ENCODE measurements at places on chromosomes 13 and 19.

DNA sequence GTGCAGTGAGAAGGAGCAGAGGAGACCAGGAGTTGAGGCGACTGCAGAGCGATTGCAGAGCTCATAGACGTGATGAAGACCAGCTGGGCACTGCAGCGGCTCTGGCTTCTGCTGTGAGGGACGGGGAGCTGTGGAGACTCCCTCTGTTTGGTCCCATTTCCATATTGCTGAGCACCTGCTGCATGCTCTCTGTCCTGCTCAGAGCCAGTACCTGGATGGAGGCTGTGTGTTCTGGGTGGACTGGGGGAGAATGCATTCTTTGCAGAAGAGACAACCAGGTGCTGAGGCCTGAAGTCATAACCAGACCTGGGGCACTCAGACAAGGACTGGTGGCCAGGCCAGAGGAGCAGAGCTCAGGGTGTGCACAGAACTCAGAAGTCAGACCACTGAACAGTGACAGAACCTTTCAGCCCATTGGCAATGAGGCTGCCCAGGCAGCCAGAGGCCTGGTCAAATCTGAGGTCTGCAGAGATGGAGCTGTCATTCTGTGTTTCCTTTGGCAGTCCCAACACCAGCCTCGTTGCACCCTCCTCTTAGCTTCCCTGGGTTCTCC, 1.3 kb upstream of the A1BG start:
- DNase-seq, result no peak

DNA sequence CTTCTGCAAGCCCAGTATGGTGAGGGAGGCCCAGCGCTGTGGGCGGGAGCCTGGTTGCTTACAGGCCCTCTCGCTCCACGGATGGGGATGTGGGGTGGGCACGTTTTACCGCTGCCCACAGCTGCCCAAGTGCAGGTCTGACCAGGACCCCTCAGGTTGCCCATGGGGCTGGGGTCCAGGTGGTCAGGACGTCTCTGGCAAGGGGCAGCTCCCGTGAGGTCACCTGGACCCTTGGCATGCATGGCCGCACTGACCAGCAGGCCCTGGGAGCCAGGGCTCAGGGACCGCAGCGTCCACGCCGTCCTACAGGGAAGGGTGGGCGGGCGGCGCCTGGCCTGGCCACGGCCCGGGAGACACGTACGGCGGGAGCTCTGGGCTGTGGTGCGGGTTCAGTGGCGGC, 32.8 kb downstream of the GAS6 start:
- DNase-seq, result no peak

GRCh38 chr19:56547535-56547934, 8.8 kb downstream of the ZFP28 start:
- no peak for DNase-seq

DNA sequence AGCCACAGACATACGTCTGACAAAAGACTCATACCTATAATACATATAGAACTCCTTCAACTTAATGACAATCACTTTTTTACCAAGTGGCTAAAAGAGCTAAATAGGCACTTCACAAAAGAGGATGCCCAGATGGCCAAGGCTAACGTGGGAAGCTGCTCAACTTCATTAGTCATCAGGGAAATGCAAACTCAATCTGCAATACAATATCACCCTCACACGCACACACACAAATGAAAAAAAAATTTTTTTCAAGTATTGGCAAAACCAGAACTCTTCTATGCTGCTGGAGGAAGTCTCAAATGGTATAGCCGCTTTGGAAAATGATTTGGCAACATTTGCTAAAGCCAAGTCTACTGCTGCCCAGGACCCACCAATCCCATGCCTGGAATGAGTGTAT, 14.6 kb upstream of the DNMT1 start:
- no peak for DNase-seq

DNA sequence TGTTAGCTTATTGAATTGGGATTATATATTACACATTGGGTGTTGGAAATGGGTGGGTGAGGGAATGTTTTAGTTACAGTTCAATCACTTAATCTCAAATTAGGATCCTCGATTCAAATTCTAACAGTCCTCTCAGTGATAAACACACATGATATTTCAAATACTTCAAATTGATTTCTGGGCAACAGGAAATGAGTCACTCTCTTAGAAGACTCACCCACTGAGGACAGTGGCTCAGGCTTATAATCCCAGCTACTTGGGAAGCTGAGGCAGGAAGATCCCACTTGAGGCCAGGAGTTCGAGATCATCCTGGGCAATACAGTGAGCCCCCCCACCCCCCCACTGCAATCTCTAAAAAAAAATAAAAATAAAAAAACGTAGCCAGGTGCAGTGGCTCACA, 435.3 kb downstream of the KLF12 start:
- no peak for DNase-seq

DNA sequence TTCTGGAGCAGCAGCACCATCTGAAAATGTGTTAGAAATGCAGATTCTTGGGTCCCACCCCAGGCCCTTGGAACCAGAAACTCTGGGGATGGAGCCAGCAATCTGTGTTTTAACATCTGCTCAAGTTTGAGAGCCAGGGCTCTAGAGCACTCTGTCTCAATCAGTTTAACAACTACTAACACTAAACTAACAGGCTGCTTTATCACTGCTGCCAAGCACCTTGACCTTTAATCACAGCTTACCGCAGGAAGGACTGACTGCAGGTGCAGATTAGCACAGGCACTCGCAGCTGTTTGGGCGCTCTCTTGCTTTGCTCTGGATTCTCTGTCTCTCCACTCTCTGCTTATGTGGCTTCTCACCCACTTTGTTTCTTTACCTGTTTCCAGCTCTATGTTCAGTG, 163.5 kb downstream of the MTUS2 start:
- no peak for DNase-seq

- no peak for DNase-seq
These were observed 49.4 kb downstream of the SACS start for GRCh38 chr13:23384111-23384510.

DNA sequence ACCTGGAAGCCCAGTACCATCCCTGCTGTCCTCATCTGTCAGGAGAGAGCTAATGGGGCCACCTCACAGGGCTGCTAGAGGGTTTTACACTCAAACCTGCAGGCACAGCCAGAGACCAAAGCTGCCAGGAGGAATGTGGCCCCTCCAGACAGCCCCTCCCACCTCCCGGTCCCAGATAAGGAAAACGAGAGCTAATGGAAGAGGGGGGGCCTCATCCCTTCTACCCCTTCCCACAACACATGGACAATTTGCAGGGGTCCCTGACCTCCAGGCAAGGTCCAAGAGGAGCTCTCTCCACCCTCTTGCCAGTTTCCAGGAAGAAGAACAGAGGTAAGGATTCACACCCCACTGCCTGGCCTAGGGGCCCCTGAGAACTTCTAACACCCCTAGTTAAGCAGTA, 1.6 kb upstream of the PEPD start:
- no peak for DNase-seq

GRCh38 chr19:48194041-48194843, 23.8 kb downstream of the ZSWIM9 start:
- DNase-seq, result no peak

Data from HCT116 (cell line).